ENCODE measurements at places on chromosomes 2 and 18.
A peak's percentile ranks its signal among the peaks of the same experiment; 100 is the strongest.

- DNase-seq: no peak
These were observed 48.3 kb downstream of the CABLES1 start for GRCh38 chr18:23183411-23184150.

- DNase-seq: no peak
These were observed 30.8 kb upstream of the POLE4 start for GRCh38 chr2:74927621-74928020.

- no peak for DNase-seq
These were observed 16.5 kb downstream of the HS6ST1 start for GRCh38 chr2:128302011-128302743.

- DNase-seq: no peak
These were observed 474.6 kb downstream of the EPHA4 start for GRCh38 chr2:221097568-221097915.

GRCh38 chr2:29459445-29460179 lies 344.4 kb downstream of the CLIP4 start:
- DNase-seq: no peak

- DNase-seq: no peak
These were observed 124.8 kb upstream of the TACR1 start for GRCh38 chr2:75324141-75324540.

DNA sequence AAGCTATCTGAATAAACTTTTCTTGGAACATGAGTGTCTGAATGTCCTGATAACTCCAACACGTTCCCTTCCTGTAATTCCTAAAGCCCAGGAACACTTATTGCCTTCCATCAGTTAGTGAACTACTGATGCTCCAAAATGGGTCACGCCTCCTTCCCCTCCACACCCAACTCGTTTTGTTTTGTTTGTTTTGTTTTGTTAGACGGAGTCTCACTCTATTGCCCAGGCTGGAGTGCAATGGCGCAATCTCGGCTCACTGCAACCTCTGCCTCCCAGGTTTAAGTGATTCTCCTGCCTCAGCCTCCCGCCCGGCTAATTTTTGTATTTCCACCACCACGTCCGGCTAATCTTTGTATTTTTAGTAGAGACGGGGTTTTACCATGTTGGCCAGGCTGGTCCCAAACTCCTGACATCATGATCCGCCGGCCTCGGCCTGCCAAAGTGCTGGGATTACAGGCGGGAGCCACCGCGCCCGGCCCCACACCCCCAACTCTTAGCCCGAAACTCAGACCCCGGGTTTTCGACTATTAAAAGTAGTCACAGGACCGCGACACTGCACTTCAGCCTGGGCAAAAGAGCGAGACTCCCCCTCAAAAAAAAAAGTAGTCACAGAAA lies 774 bp downstream of the IER3IP1 start:
- DNase-seq: no peak

DNA sequence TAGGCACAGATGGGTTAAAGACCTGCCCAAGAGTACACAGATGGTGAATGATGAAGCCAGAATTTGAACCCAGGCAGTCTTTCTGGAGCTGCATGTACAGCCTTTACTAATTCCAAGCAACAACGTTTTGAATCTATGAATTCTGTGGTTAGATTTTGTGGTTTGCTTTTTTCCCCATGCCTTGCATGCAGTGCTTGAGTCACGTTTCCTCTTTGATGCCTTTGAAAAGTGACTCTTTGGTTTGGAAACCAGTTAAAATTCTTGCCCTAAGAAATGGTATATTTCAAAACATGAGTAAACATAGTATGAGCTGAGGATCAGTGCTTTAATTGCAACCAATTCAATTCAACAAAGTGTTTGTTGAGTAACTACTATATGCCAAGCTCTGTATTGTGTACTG lies 48.2 kb upstream of the PPM1B start:
- peak; percentile 80 for DNase-seq

DNA sequence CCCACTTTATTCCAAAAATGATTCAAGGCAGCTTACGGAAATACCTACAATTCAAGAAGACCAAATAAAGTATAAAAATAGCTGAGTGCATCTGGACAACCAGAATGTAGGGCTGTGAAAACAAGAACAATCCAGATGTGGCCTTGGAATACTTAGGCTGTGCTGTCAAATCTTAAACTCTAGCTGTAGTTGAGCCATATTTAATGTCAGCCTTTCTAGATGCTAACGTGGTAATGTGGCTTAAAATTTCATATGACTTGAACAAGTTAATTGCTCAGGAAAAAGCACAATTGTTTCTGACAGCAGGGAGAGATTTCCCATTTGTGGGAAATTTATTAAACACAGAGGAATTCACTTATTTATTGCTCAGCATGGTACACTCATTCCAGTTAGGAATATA lies 14.6 kb upstream of the NAPG start:
- no peak for DNase-seq

GRCh38 chr18:58303363-58303762 lies 259.3 kb downstream of the NEDD4L start:
- no peak for DNase-seq

DNA sequence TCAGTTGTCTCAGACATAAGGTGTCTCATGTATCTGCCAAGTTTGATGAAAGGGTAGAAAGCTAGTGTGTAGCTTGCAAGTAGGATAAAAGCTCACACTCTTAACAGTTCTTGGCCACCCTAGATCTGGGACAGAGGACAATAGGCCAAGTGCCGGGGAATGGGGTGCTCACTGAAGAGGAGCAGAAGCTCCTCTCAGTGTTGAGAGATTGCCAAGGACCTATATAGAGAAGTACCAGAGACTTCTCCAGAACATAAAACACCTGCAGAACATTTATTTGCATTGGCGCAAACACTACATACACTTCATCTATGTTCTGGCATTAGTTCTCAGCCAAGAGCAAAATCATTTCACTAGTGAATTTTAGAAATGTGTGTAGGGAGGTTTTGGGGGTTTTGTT lies 2.9 kb upstream of the GTF3C3 start:
- DNase-seq: no peak

- no peak for DNase-seq
These were observed 1.0 kb downstream of the DNPEP start for GRCh38 chr2:219386532-219387280.

- DNase-seq: no peak
These were observed 49.2 kb upstream of the UGP2 start for GRCh38 chr2:63792530-63792929.

- no peak for DNase-seq
These were observed 26.9 kb upstream of the ARL5A start for GRCh38 chr2:151855111-151855510.

DNA sequence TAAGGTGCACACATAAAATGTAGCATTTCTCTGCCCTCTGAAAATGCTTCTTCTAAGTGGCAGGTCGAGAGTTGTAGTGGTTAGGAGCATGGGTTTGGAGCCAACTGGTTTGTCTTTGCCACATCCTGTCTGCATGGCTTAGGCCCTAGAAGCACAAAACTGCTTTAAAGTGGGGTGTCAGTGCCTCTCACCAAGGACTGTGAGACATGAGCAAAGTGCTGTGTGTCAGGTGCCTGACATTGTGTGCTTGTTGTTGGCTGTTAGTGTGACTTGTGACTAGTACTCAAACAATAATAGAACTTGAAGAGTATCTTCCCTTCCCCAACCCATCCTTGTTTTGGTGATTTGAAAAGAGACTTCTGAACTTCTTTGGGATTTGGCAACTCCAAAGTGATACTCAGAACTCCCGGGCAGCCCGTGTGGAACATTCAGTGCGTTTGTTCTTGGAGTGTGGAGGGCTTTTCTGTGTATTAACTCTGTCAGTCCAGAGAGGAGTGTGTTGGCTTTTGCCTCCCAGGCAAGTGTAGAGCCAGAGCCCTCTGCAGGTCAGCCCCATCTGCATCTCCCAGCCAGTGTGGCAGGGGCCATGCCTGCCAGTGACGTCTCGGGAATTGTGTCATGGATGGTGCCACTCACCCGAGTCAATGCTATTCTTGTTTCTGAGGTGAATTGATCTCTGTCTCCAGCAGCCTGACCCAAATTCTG lies 5.0 kb downstream of the MGAT5 start:
- no peak for DNase-seq

- no peak for DNase-seq
These were observed 20.7 kb downstream of the SPTBN1 start for GRCh38 chr2:54476852-54477251.

- DNase-seq: no peak
These were observed 75.2 kb downstream of the COBLL1 start for GRCh38 chr2:164766216-164766953.

GRCh38 chr2:8197101-8197500 lies 484.8 kb upstream of the ID2 start:
- no peak for DNase-seq

- DNase-seq: peak; percentile 84
These were observed 101.0 kb upstream of the ZNF236 start for GRCh38 chr18:76721207-76721996.

DNA sequence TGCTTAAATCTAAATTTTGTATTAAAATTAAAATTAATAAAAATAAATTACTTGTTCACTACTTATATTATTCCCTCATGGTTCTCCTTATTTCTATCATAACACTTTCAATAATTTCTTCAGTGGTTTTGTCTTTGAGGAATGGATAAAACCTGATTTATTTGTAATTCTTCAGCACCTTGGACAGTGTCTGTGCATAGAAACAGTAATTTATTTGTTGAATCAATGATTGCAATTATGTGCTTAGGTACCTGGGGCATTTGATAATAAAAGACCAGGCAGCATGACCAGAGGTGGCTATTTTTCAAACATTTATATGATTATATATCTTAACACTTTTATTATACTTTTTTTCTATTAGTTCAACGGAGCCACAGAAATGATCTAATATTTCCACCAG lies 1062.7 kb downstream of the DSC3 start:
- no peak for DNase-seq

- no peak for DNase-seq
These were observed 928 bp downstream of the NAGK start for GRCh38 chr2:71069376-71069775.

GRCh38 chr2:166932032-166932431 lies 43.8 kb downstream of the XIRP2 start:
- no peak for DNase-seq

DNA sequence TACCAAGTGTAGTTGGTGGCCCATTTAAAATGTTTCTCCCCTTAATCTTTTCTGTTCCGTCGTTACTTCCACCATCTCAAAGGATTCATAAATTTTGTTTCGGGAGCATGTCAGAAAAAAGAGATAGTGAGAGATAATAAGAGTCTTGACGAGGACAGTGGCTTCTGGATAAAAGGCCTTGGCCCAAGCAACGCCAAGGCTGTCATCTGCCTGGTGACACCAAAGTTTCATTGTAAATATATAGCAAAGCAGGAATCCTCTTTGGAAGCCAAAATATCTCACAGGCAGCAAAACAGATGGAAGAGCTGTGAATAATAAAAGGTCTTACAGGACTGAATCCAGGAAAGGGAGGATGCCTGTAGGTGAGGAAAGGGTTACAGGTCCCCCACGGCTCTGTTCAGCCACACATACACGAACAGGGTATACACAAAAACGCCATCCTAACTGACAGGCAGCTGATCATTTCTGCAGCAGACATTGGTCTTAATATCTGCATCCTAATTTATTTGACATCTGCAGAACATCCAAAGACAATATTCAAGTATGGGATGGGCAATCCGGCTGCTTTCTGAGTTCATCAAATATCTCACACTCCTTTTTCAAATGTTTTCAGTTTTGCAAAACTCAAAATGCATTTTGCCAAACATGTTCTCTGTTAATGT lies 382.8 kb downstream of the OSR1 start:
- no peak for DNase-seq

GRCh38 chr2:37589298-37589697 lies 82.1 kb downstream of the CDC42EP3 start:
- DNase-seq: no peak

- DNase-seq: no peak
These were observed 84.4 kb downstream of the CYRIA start for GRCh38 chr2:16581241-16581640.

DNA sequence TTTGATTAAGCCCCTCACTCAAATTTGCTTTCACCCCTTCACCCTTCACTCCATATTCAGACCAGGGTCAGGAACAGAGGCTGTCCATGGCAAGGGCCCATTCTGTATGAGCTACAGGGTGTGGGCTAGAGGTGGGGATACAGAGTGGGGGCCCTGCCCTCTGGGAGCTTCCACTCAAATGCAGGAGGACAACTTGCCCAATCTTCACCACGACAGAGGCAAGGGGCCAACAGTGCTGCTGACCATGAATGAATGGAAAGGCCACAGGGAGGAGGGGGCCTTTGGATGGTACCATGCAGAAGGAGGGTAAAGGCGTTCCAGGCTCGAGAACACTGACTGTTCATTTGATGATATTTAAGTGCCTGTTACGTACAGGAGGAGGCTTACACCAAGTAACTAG lies 22.8 kb downstream of the ADRA2B start:
- DNase-seq: peak; percentile 12

GRCh38 chr18:35437836-35438235 lies 59.9 kb downstream of the INO80C start:
- no peak for DNase-seq

GRCh38 chr2:241577413-241578122 lies 19.0 kb downstream of the BOK start:
- DNase-seq: no peak

DNA sequence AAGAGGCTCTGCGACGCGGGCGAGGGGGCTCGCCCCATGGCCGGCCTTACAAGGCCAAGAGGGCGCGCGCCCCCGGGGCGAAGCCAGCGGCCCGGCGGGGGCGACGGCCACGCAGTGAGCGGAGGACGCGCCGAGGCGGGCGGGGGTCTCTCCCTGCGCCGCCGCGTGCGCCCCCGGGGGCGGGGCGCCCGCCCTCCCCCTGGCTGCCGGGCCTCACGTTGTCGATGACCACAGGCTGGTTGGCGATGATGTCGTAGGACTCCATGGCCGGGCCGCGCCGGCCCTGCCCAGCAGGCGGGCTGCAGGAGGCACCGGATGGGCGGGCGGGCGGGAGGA lies 250 bp downstream of the ACTR1B start:
- no peak for DNase-seq

GRCh38 chr2:129458006-129458405 lies 521.5 kb upstream of the RAB6C start:
- no peak for DNase-seq

GRCh38 chr2:63654959-63655358 lies 66.2 kb downstream of the MDH1 start:
- DNase-seq: no peak

DNA sequence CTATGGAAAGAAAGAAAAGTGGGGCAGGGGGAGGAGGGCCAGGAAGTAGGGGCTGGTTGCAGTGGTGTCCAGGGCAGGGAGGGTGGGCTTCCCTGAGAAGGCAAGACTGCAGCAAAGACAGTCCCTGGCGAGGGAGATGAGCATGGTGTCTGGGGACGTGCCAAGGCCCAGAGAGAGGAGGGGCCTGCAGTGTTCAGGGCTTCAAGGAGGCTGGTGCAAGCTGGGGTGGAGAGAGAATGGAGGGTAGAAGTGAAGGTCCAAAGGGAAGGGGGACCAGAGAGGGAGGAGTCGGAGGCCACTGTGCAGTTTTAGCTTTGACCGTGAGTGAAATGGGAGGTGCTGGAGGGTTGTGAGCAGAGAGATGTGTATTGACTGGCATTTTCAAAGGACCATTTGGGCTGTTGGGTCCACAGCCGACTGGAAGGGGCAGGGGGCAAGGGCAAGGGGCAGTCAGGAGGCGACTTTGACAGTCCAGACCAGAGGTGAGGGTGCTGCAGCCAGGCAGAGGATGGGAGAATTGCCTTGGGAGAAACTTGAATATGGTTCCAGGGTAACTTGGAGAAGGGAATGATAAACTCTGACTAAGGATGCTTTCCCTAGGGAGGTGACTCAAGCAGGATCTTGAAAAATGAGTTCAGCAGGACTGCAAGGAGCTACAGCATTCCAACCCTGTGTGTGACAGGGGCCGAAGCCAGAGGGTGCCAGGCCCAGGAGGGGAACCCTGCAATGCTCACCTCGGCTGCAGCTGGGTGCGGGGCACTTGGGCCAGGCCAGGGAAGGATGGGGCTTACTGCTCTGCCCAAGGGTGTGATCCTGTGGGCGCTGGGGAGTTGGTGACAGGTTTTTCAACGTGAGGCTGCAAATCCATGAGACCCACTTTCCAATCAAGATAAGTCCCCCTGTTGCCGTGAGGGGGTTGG lies 177.1 kb upstream of the HAAO start:
- no peak for DNase-seq

All from naive thymus-derived CD8-positive, alpha-beta T cell (primary cell).